Endothelial cell of umbilical vein (primary cell): ENCODE measurements at places on chromosomes 3 and 15. TPM values are rescaled to one million over a fixed set of nuclear protein-coding genes. Genes with fewer than 3 reads are reported as not detected.

Gene CDCP1
- total RNA-seq: 0.22 TPM in 1 of 2 replicates, not detected in the other

Gene SPINK8
- not detected in 2 replicates for total RNA-seq

Gene GOLGA6D
- not detected in 2 replicates for total RNA-seq

Gene EMC7
- 69.9 and 70.6 TPM in 2 replicates for total RNA-seq

Gene PLCB2
- total RNA-seq: 1.5 and 4.3 TPM in 2 replicates

Gene TTLL13
- not detected in 2 replicates for total RNA-seq

Gene SLC51A
- not detected in 2 replicates for total RNA-seq
